H1 (cell line): ENCODE measurements at places on chromosomes 12 and 14.

GRCh38 chr12:84315926-84316325 is 596.7 kb downstream of the SLC6A15 start:
- H3K27me3 ChIP-seq, result no peaks in the 10 kb centered on the region
- H3K36me3 ChIP-seq, result no peaks in the 10 kb centered on the region
- H3K4me1 ChIP-seq, result no peaks in the 10 kb centered on the region
- no peak overlapping the region for H3K27ac ChIP-seq

DNA sequence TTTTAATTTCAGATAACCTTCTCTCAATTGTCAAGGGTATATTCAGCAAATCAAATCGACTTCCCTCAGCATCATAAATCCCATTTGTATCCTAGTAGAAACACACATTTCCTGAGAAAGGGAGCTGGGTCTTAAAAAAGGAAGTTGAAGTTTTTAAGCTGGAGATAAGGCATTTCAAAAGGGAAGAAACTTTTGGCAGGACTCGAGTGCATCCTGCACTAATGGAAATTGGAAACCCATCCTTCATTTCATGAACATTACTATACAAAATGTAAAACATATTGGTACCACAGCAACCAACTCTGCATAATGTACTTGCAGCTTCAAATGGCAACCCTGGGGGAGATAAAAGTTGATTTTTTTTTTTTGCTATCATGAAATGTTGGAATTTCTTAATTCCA is 23.7 kb upstream of the TMCC3 start:
- no peak for DNase-seq
- no peak overlapping the region for H3K4me3 ChIP-seq
- H3K27me3 ChIP-seq, result no peaks in the 10 kb centered on the region
- no peaks in the 10 kb centered on the region for H3K4me1 ChIP-seq

- DNase-seq, result no peak
- H3K4me1 ChIP-seq, result no peaks in the 10 kb centered on the region
- H3K27me3 ChIP-seq, result no peaks in the 10 kb centered on the region
- H3K27ac ChIP-seq, result no peak overlapping the region
- no peak overlapping the region for H3K4me3 ChIP-seq
Observed at GRCh38 chr12:50985322-50985721, 33.0 kb downstream of the HIGD1C start.

DNA sequence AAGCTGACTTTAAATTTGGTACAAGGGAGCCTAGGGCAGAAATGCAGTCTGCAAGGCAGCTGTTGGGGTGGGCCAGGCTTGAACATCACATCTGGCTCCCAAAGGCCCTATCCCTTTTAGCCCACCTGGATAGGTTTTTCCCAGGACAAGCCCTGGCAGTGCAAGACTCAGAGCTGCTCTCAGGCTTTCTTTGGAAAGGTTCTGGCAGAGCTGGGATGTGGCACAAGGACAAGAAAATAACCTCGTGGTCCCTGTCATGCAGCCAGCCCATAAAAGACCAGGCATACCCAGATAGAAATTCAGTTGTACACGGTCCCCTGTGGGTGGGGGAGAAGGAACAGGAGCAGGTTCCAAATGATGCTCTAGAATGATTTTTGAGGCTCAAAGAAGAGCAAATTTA is 206.9 kb downstream of the TTC7B start:
- H3K27ac ChIP-seq, result no peak overlapping the region
- no peaks in the 10 kb centered on the region for H3K36me3 ChIP-seq
- no peak for DNase-seq

DNA sequence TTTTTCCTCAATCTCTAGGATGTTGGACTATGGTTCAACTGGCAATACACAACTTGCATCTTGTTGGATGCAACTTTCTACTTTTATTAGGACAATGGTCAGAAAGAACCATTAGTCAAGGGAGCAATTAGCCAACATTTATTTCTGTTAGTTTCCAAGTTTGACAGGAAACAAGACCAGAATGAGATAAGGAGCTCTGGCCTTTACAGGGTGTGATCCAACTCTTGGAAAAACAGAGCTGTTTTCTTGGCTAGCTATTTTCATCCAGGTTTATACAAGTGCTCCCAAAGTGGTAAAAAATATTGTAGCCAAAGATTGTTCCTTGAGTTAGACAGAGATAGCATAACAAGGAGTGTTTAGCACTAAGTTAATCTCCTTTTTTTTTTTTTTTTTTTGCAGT is 3.9 kb upstream of the SYNE2 start:
- DNase-seq, result no peak
- no peaks in the 10 kb centered on the region; the same call in 1 of the 2 replicates for H3K4me1 ChIP-seq
- no peaks in the 10 kb centered on the region; the same call in 1 of the 2 replicates for H3K27me3 ChIP-seq
- no peak overlapping the region for H3K27ac ChIP-seq
- no peaks in the 10 kb centered on the region for H3K36me3 ChIP-seq
- no peak overlapping the region for H3K4me3 ChIP-seq

DNA sequence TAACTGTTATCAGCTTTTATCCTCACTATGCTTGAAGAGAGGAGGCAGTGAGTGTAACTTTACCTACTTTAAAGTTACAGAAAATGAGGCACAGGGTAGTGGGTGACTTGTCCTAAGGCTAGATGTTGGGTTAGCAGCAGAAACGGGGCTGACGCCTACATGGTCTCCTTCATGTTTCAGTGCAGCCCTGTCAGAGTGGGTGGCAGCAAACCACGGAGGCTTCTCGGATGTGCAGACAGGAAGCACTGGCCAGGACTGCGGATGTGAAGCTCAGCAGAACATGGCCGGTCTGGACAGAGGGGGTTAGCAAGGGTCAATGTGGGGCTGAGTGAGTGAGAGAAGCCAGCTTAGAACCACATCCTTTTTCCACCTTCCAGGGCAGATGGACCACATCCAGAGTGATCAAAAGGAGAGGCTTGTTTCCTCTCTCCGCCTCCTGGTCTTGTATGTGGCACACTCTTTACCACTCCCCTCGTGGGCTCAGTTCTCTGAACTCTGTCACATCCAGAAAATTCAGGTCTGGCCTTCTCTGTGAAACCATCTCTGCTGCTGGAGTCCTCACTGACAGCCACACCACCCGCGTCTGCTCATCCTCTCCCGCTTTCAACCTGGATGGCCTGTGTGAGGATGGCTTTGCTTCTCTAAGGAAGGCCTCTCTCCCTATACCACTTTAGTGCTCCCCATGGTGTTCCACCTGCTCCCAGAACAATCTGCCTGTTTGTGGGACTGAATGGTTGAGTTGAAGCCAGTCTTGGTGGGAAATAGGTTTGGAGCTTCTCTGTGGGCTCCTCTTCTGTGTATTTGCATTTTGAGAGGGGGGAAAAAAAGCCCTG is 14.1 kb downstream of the SUSD6 start:
- no peaks in the 10 kb centered on the region for H3K36me3 ChIP-seq
- H3K4me3 ChIP-seq, result no peak overlapping the region
- no peak for DNase-seq
- no peaks in the 10 kb centered on the region for H3K27me3 ChIP-seq
- no peak overlapping the region for H3K27ac ChIP-seq
- no peaks in the 10 kb centered on the region for H3K4me1 ChIP-seq

GRCh38 chr12:54840244-54840865 is 14.0 kb upstream of the MUCL1 start:
- DNase-seq, result no peak
- no peaks in the 10 kb centered on the region for H3K4me1 ChIP-seq
- no peak overlapping the region for H3K4me3 ChIP-seq
- no peaks in the 10 kb centered on the region for H3K36me3 ChIP-seq
- H3K27ac ChIP-seq, result no peak overlapping the region

GRCh38 chr14:103530390-103530789 is 1.4 kb downstream of the TRMT61A start:
- no peak overlapping the region for H3K27ac ChIP-seq
- H3K27me3 ChIP-seq, result no peaks in the 10 kb centered on the region; the same call in 1 of the 2 replicates
- H3K4me3 ChIP-seq, result no peak overlapping the region
- H3K4me1 ChIP-seq, result peaks cover 11% of the 10 kb centered on the region
- H3K36me3 ChIP-seq, result peaks cover 2% of the 10 kb centered on the region; the same call in 1 of the 2 replicates
- DNase-seq, result no peak

DNA sequence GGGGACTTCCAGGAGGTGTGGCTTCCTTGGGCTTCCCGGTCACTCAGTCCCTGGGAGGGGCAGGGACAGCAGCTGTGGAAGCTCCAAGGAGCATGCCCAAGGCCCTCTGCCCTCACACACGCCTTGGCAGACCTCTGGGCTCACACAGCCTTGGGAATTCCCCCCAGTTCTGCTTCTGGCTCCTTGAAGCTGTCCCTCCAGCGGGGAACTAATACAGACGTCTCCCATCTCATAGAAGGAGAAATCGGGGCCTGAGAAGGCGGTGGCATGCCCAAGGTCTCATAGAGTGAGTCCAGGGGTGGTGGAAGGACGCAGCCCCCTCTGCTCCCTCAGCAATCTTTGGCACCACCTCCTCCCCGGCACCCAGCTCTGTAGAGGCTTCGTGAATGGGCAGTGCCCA is 15.7 kb upstream of the TMEM119 start:
- H3K27ac ChIP-seq, result no peak overlapping the region
- peaks cover 12% of the 10 kb centered on the region for H3K4me1 ChIP-seq
- H3K27me3 ChIP-seq, result no peaks in the 10 kb centered on the region
- no peaks in the 10 kb centered on the region for H3K36me3 ChIP-seq
- H3K4me3 ChIP-seq, result no peak overlapping the region

DNA sequence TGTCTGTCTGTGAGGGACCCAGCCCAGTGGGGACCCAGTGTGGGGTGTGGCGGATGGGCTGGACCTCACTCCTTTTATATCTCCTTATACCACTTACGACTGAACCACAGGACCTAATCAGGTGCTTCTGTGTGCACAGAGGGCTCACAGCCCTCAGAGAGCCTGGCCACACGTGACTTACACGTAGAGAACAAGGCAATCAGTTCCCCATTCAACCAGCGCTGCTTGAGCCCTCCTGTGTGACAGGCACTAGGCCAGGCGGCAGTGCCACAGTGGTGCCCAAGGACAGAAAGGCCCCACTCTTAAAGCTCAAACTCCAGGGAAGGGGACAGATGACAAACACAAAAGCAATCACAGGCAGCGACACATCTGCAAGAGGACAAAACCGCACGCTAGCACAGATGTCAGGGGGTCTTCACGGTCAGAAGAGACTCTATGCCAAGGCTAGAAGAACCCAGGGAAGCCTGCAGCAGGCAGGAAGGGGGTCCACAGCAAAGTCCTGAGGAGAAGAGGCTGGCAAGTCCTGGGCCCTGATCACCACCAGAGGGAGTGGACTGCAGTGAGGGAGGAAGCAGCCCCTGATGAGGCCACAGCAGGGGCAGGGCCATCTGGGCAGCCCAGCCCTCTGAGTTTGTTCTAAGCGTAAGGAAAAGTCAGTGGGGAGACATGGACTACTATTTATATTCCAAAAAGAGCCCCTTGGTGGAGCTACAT is 39.3 kb downstream of the SETD3 start:
- H3K36me3 ChIP-seq, result no peaks in the 10 kb centered on the region; the same call in none of the 2 replicates
- DNase-seq, result peak; percentile 38
- no peak overlapping the region for H3K4me3 ChIP-seq
- no peaks in the 10 kb centered on the region for H3K4me1 ChIP-seq
- no peak overlapping the region for H3K27ac ChIP-seq

DNA sequence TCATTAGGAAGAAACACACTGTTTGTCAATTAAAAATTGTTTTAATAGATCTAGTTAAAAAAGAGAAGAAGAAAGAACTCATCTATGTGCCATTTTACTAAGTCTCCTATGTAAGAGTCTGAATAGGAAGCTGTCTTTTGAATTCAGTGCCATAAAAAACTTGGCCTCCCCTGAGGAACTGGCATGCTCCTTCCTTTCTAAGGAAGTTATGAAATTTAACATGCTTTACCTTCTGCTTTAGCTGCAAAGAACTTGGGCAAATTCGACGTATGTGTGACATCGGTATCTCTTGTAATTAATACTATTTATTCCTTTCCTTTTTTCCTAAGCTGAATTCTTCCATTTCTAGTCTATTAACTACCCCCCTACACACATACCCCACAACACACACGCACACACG is 12.5 kb downstream of the TM7SF3 start:
- peaks cover 5% of the 10 kb centered on the region for H3K4me1 ChIP-seq
- H3K4me3 ChIP-seq, result no peak overlapping the region
- H3K27me3 ChIP-seq, result no peaks in the 10 kb centered on the region
- no peak overlapping the region for H3K27ac ChIP-seq
- peaks cover 11% of the 10 kb centered on the region; the same call in 1 of the 2 replicates for H3K36me3 ChIP-seq

DNA sequence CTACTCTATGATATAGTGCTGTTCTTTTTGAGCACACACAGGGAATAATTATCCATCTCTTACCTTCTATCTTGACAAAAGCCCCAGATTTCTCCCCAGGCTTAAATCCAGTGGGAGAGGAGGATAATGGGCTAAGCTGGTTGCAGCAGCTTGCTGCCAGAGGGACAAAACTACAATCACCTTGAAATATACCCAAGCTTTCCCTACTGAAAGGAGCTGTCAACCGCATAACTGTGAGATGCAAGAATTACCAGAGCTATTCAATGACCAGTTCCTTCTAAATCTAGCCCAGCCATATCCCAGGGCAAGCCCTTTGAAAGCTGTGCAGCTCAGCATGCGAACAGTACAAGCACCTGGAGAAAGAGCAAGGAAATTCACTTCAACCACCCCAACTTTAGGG is 943 bp upstream of the MGAT4C start:
- H3K27me3 ChIP-seq, result no peaks in the 10 kb centered on the region
- H3K36me3 ChIP-seq, result no peaks in the 10 kb centered on the region
- DNase-seq, result no peak
- H3K4me3 ChIP-seq, result no peak overlapping the region

- no peaks in the 10 kb centered on the region for H3K36me3 ChIP-seq
- no peaks in the 10 kb centered on the region for H3K27me3 ChIP-seq
- H3K27ac ChIP-seq, result no peak overlapping the region
- H3K4me1 ChIP-seq, result no peaks in the 10 kb centered on the region
Observed at GRCh38 chr12:254039-254438, 8.6 kb downstream of the SLC6A13 start.

GRCh38 chr12:94495445-94496115 is 35.9 kb upstream of the CEP83 start:
- no peaks in the 10 kb centered on the region for H3K36me3 ChIP-seq
- H3K27ac ChIP-seq, result no peak overlapping the region
- no peaks in the 10 kb centered on the region for H3K27me3 ChIP-seq
- no peak overlapping the region for H3K4me3 ChIP-seq

DNA sequence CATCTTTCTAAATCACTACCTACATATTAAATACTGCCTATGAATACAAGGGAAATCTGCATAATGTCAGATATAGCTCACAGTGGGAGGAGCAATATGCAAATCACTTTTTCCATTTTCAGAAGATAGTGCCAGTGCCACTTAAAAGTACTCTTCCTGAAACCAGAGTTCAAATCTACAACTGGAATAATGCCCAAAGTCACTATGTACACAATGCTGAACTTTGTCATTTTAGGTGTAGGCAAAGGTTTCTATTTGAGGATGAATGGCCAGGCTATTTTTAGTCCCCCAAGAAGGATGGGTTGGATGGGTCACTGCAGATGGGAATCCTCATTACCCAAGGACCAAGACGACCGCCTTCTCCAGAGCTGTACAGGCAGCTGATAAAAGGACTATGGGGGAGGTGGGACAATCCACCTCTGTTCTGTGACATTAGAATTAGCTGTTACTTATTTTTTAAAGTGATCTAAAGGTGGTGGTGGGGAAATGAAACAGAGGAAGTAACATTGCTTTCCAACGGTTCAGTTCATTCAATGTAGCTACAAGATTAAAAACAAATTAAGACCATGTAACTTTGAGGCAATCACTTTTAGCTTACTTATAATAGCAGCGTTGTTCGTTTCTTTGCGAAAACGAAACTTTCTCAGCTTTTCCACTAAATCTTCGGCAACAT is 5.6 kb downstream of the GMFB start:
- DNase-seq, result no peak
- no peak overlapping the region for H3K4me3 ChIP-seq
- H3K27me3 ChIP-seq, result no peaks in the 10 kb centered on the region
- H3K4me1 ChIP-seq, result no peaks in the 10 kb centered on the region
- no peak overlapping the region for H3K27ac ChIP-seq
- H3K36me3 ChIP-seq, result no peaks in the 10 kb centered on the region
